ENCODE measurements at places on chromosomes 16 and 17.

GRCh38 chr16:24626256-24626655 is 86.9 kb downstream of the RBBP6 start:
- no peak for DNase-seq

- DNase-seq, result no peak
Measured at GRCh38 chr16:2835638-2836493, 5.8 kb downstream of the ZG16B start.

GRCh38 chr16:51383909-51384308 is 232.8 kb upstream of the SALL1 start:
- no peak for DNase-seq

DNA sequence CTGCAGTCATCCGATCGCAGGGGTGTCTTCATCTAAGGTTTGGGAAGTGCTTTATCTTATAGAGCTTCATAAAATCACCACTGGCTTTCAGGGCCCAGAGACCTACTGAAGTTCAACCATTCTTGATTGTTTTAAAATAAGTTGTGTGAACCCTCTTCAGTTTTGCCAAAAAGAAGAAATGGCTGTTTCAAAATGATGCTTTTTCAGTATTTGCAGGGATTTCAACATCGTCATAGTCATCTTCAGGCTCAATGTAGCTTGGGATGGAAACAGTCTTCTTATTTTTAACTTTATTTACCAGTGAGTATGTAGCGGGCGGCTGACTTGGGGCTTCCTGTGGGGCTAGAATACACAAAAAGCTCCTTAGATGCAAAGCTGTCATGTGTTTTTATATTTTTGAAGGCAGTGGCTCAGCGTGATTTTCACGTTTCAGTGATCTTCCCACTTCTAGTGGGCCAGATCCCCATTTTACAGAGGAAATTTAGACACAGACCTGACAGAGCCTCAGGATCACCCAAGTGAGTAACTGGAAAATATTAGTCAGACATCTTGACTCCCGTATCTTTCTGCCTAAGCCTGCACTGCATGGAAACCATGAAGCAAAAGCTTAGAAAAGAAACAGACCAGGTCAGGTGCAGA is 19.1 kb upstream of the ZNF594 start:
- DNase-seq, result no peak

DNA sequence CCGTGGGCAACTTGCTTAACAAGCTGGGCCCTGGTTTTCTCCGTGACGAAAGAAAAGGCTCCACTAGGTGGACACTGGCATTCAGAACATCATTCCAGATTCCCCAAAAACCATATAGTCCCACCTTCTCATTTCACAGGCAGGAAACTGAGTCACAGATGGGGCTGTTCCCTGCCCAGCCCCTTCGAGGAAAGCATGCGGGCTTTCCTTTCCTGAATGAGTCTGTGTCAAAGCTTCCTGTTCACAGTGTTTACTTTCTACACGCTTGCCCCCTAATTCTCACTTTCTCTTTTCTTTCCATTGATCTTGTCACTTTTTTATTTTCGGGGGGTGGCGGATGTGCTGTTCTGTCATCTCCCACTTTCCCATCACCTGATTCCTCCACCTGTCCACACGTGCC is 10.3 kb upstream of the LGALS9 start:
- DNase-seq, result no peak

- no peak for DNase-seq
Measured at GRCh38 chr17:75830164-75831031, 13.8 kb downstream of the UNC13D start.

DNA sequence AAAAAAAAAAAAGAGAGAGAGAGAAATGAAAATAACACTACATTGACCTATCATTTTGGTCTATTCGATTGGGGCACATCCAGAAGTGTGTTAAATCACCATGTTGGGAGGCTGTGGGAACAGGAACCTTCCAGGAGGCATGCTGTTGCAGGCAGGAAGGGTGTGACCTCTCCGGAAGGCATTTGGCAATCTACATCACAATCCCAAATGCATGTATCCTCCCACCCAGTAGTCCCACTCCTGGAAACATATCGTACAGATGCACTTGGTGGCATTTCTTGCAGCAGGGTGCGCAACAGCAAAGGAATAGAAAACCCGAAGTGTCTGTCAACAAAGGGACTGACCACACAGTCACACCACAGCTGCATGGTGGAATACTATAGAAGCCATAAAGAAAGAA is 7.9 kb downstream of the PLLP start:
- no peak for DNase-seq
